HCEC 1CT (cell line): ENCODE measurements at places on chromosomes 16 and 17.

GRCh38 chr16:89864527-89864820 lies 8.9 kb upstream of the TCF25 start:
- DNase-seq, result no peak

GRCh38 chr16:260326-260725 lies 15.4 kb downstream of the RGS11 start:
- no peak for DNase-seq

- DNase-seq, result no peak
These were observed 19.5 kb upstream of the CORO6 start for GRCh38 chr17:29642171-29642611.

DNA sequence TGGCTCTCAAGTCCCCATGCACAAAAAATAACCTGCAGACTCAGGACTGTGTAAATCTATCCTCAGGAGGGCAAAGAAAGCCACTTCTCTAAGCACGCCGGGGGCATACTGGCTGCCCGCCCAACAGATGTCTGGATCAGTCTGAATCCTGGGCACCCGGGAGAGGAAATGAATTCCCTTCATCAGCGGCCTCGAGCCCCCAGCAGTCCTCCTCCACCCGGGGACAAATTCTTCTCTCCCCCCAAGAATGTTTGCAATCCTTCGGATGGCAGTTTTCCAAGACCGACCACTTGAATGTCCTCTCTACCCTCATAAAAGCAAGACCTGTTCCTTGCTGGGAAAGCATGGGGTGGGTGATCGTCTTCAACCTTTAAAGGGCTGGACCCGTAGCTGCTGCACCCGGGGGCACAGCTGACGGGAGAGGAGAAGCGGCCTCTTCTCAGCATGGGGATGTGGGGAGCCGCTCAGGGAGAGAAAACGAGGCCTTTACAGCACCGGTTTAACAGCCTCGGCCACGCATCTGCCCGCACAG lies 9.4 kb upstream of the MAP2K3 start:
- DNase-seq, result no peak

DNA sequence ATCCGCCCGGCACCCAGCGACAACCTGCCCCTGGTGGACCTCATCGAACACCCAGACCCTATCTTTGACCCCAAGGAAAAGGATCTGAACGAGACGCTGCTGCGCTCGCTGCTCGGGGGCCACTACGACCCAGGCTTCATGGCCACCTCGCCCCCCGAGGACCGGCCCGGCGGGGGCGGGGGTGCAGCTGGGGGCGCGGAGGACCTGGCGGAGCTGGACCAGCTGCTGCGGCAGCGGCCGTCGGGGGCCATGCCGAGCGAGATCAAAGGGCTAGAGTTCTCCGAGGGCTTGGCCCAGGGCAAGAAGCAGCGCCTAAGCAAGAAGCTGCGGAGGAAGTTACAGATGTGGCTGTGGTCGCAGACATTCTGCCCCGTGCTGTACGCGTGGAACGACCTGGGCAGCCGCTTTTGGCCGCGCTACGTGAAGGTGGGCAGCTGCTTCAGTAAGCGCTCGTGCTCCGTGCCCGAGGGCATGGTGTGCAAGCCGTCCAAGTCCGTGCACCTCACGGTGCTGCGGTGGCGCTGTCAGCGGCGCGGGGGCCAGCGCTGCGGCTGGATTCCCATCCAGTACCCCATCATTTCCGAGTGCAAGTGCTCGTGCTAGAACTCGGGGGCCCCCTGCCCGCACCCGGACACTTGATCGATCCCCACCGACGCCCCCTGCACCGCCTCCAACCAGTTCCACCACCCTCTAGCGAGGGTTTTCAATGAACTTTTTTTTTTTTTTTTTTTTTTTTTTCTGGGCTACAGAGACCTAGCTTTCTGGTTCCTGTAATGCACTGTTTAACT lies 1.0 kb downstream of the NOG start:
- peak; percentile 47 for DNase-seq

GRCh38 chr17:78674156-78674555 lies 97.0 kb upstream of the DNAH17 start:
- DNase-seq, result no peak

DNA sequence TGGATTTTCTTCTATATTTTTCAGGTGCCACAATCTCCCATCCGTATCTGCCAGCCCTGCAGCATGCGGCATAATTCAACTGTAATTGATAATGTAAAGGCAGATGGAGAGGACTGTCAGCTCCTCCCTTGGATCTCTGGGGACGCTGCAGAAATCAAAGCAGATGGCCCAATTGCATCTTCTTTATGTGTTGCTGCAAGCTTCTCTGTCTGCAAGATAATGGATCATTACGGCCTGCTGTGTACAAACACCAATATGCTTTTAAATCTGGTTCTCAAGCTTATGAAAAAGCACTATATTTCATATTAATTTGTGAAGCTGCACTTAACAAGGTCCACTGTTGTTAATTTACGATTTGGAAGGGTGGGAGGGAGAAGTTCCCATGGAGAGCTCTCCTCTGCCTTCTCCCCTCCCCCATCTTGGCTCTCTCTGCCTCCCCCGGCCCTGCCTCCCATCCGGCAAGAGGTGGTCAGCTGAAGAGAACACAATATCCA lies 607.5 kb downstream of the TOX3 start:
- no peak for DNase-seq

- DNase-seq, result no peak
These were observed 729 bp upstream of the CLTC start for GRCh38 chr17:59619035-59619297.
